ENCODE measurements at places on chromosomes 4 and X.

- no peak for DNase-seq
These were observed 164.4 kb upstream of the FTHL17 start for GRCh38 chrX:31236231-31236630.

DNA sequence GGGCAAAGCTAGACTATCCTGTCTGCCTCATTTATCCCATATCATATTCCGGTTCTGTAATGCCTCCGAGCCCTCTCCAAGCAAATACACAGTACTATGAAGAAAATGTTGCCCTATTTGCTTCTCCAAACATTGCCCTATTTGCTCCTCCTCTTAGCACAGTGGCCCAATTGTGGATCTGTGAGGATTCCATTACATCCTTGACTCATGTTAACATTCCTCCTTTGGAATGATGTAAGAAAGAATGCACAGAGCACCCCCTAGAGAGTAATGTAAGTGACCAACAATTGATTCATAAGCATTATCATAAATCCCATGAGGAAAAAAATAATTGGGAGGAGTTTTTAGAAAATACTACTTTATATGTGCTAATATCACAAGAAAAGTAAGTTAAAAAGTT lies 11.3 kb upstream of the BTC start:
- DNase-seq = no peak

DNA sequence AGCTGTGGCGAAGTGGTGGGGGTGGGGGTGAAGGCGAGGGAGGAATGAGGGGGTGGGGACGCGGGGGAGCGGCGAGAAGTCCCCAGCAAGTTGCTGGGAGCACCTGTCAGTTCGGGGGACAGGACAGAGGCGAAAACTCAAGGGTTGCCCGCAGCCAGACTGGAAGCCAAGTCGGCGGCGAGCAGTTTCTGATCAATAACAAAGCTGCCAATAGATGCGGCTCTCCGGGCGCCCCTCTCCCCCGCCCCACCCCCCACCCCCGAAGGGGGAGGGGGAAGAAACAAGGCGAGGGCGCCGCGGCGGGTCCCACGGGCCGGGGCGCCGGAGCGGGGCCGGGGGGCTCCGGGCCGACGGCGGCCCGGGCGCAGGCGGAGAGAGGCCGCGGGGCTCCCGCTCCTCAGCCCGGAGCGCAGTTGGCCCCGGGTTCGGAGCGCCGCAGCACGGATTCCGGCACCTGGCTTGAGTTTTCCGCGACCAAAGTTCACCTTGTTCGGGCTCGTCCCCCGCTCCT lies 379 bp downstream of the PDGFC start:
- DNase-seq = peak; percentile 43

GRCh38 chr4:2393353-2394270 lies 24.8 kb downstream of the ZFYVE28 start:
- DNase-seq = no peak

DNA sequence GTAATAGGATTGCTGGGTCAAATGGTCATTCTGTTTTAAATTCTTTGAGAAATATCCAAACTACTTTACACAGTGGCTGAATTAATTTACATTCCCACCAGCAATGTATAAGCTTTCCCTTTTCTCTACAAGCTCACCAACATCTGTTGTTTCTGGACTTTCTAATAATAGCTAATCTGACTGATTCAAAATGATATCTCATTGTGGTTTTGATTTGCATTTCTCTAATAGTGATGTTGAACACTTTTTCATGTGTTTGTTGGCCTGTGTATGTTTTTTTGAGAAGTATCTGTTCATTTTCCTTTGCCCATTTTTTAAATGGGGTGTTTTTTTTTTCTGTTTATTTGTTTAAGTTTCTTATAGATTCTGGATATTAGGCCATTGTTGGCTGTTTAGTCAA lies 659.0 kb upstream of the GNPDA2 start:
- DNase-seq = no peak

- no peak for DNase-seq
These were observed 1489.8 kb downstream of the STIM2 start for GRCh38 chr4:28350485-28350884.

GRCh38 chr4:181939199-181939945 lies 303.8 kb upstream of the TENM3 start:
- no peak for DNase-seq

DNA sequence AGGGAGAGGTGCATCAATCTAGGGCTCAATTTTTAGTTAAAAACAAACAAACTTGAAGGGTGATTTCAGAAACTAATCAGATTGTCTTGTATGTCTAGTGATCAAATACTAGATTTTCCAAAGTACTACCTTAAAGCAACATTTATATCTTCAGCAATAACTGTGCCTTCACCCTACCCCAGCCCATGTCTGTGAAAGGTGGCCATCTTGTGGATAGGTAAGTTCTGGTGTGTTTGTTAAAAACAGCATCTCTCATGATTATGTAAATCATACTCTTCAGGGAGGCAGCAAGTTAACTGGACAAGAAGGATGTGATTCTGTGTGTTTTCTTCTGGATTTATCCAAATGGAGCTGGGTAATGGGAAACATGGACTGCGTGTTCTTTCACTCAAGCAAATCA lies 81.4 kb upstream of the ACSL1 start:
- no peak for DNase-seq

DNA sequence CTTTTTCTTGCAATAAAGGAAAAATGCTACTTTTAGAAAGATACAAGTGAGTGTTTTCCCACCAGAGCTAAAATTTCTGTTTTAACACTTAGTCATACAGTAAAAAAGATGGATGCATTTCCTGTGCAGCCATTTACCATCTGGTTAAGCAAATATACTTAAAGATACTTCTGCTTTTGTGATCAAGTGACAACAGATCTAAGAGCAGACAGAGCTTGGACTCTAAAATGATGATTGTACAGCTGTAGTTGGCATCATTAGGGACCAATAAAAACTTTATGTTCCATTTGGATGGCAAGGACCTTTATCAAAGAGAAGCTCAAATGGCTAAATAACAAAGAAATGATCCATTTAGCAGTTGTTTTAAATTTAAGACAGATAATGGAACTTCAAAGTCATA lies 270.8 kb downstream of the FSTL5 start:
- no peak for DNase-seq

- DNase-seq = no peak
These were observed 22.7 kb downstream of the CXCL1 start for GRCh38 chr4:73891739-73892405.

- DNase-seq = no peak
These were observed 43.5 kb downstream of the UBE2K start for GRCh38 chr4:39741401-39741800.

GRCh38 chrX:24216037-24216436 lies 66.5 kb downstream of the ZFX start:
- no peak for DNase-seq

Data from NCI-H1417 (cell line).